Fibroblast of skin of left quadriceps (primary cell): ENCODE measurements at places on chromosomes 11 and 22.

GRCh38 chr22:36684841-36685240 is 18.7 kb downstream of the CACNG2 start:
- no peak for DNase-seq

DNA sequence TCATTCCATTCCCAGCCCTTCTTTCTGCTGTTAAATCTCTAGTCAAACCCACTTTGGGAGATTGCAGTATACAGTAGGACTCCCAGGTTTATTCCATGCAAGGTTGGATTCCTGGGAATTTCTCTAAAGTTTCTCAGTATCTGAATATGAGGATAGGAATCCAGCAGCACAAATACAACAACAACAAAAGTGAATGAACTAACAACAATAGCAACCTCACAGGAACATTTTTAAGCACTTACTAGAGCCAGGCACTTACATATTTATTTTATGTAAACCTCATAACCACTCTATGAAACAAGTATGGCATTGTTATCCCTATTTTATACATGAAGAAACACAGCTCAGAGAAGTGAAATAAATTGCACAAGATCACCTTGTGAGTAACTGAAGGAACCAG is 1.9 kb downstream of the MMP7 start:
- DNase-seq: no peak

DNA sequence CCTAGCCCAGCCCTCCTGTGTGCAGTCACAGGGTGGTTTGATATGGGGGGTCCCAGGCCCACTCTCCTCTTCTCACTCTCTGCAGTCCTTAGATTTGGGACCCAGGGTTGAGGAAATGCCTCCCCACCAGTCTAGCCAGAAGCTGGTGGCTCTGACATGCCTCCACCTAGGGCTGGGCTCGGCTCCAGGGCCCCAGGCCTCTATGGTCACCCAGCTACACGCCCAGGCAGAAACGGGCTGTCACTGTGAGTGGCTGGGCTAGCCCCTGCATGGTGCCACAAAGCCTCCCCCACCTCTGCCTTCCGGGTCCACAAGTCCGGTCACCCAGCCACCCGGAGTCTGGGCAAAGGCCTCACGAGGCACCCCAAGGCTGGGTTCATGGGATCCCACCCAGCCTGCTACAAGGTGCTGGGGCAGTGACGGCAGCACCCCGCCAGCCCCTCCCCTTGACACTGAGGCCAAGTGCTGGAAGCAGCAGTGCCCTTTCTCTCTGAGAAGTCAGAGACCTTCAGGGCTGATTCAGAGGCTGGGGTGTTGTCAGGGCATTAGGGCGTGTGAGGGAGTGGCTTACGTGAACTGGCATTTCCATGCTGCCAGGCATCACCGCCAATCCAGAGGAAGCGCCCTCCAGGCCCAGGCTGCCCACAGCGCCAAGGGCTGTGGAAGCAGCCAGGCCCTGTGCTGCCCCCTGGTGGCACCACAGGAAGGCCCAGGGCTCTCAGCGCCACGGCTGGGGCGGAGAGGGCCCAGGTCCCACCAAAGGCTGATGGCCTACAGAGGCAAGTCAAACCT is 638 bp upstream of the PITPNM1 start:
- peak; percentile 40 for DNase-seq

- no peak for DNase-seq
Measured at GRCh38 chr22:24156141-24156912, 25.0 kb upstream of the SUSD2 start.

GRCh38 chr11:126861796-126862459 is 138.6 kb downstream of the KIRREL3 start:
- no peak for DNase-seq
